ENCODE measurements at places on chromosomes 7 and 10. TPM values are rescaled to one million over a fixed set of nuclear protein-coding genes. Genes with fewer than 3 reads are reported as not detected.
A peak's percentile ranks its signal among the peaks of the same experiment; 100 is the strongest.

- no peak for DNase-seq
Measured at GRCh38 chr7:45584261-45585210, 10.4 kb downstream of the ADCY1 start.

DNA sequence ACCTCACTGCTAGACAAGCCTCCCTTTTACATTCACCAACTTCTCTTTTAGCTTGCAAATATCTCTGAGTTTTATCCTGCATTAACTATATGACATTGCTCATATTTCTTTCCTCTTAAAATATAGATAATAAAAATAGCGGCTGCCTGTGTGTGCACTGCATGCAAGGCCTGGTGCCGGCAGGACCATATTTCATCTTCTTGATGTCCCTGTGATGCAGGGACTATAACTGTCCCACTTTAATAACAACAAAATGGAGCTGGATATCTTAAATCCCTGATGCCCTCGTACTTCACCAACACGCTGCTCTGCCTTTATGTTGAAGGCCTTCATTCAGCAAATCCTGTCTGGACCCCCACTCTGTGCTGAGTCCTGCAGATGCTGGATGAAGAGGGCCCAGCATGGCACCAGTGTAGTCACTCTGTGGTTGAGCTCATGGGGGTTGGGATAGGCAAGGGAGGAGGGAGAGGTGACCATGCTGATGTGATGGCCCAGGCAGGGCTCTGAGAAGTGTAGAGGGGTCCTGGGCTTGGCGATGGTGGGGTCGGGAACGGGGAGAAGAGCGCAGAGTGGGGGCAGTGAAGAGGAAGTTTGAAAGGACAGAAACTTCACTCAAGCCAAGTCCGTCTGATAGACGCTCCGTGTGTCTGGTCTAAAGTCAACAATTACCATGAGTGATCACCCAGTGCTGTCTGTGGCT lies 40.4 kb downstream of the C10orf90 start:
- no peaks in the 10 kb centered on the region for H3K4me1 ChIP-seq
- H3K4me3 ChIP-seq, result no peak overlapping the region
- no peak for DNase-seq
- H3K27ac ChIP-seq, result no peak overlapping the region

- no peak overlapping the region for H3K4me3 ChIP-seq
- no peaks in the 10 kb centered on the region for H3K36me3 ChIP-seq
- H3K4me1 ChIP-seq, result no peaks in the 10 kb centered on the region
- no peaks in the 10 kb centered on the region for H3K27me3 ChIP-seq
- DNase-seq, result no peak
Measured at GRCh38 chr7:9149499-9150082, 716.2 kb downstream of the NXPH1 start.

- H3K36me3 ChIP-seq, result no peaks in the 10 kb centered on the region
- no peaks in the 10 kb centered on the region for H3K27me3 ChIP-seq
- H3K4me1 ChIP-seq, result no peaks in the 10 kb centered on the region
- DNase-seq, result no peak
- H3K4me3 ChIP-seq, result no peak overlapping the region
Measured at GRCh38 chr7:57179776-57180415, 47.7 kb upstream of the ZNF479 start.

Gene ACTL6B
- total RNA-seq, result not detected

GRCh38 chr7:44498230-44498954 lies 7.9 kb upstream of the NUDCD3 start:
- DNase-seq, result no peak
- H3K36me3 ChIP-seq, result no peaks in the 10 kb centered on the region
- H3K27ac ChIP-seq, result no peak overlapping the region

DNA sequence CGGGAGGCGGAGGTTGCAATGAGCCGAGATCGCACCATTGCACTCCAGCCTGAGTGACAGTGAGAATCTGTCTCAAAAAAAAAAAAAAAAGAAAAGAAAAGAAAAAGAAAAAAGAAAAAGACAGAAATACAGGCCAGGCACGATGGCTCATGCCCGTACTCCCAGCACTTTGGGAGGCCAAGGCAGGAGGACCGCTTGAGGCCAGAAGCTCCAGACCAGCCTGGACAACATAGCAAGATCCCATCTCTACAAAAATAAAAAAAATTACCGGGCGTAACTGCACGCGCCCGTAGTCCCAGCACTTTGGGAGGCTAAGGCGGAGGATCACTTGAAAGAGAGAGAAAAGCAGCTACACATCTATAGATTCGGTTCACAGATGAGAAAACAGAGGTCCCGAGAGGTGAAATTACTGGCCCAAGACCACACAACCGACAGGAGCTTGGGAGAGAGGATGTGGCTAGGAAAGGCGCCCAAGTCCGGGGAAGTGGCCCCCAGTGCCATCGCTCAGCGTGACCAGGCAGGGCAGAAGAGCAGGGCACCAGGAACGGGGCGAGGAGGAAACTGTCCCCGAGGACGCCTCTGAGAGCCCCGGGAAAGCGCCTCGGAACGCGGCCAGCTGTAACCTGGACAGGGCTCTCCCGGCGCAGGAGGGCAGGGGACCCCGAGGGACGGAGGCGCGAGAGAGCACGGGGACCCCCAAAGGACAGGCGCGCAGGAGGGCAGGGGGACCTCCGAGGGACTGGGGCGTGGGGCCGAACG lies 612 bp downstream of the SNX8 start:
- H3K4me3 ChIP-seq, result peak overlapping the region; percentile 81
- DNase-seq, result no peak
- H3K27me3 ChIP-seq, result no peaks in the 10 kb centered on the region
- peak overlapping the region; percentile 95 for H3K27ac ChIP-seq
- H3K36me3 ChIP-seq, result no peaks in the 10 kb centered on the region

GRCh38 chr7:111789870-111790269 lies 227.6 kb upstream of the IMMP2L start:
- H3K27ac ChIP-seq, result no peak overlapping the region
- no peaks in the 10 kb centered on the region for H3K36me3 ChIP-seq
- H3K4me1 ChIP-seq, result no peaks in the 10 kb centered on the region
- no peak overlapping the region for H3K4me3 ChIP-seq
- DNase-seq, result no peak

Gene CABCOCO1
- total RNA-seq, result not detected

DNA sequence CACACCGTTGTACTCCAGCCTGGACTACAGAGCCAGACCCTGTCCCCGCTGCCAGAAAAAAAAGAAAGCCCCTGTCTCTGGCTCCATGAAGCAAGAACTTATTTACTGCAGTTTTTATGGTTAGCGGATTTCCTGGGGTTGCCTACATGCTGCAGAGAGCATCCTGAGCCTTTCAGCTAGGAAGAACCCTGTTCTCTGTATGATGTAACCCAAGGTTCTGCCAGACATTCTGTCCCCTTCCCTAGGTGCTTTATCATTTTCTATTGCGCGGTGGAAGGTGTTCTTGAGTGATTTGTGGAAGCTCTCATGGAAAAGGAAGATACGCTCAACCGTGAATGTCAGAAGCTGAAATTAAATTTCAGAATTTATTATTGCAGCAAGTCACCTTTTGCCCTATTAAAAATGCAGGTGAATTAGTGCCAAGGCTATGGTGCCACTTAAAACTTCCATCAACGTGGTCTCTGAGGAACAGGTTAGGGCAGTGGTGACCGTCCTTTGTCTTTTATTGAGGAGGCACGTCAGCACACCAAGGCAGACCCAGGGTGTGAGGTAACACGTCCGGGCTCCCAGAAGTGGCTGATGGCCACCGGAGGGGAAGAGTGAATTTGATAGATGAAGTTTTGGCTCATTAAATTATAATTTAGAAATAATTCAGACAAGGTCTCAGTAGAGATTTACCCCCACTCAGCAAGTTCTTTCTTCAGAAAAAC lies 273.1 kb downstream of the PHTF2 start:
- H3K27ac ChIP-seq, result no peak overlapping the region
- no peak overlapping the region for H3K4me3 ChIP-seq
- DNase-seq, result no peak
- H3K27me3 ChIP-seq, result no peaks in the 10 kb centered on the region

Gene OGA
- 442 TPM for total RNA-seq

Gene BAMBI
- 0.22 TPM for total RNA-seq

DNA sequence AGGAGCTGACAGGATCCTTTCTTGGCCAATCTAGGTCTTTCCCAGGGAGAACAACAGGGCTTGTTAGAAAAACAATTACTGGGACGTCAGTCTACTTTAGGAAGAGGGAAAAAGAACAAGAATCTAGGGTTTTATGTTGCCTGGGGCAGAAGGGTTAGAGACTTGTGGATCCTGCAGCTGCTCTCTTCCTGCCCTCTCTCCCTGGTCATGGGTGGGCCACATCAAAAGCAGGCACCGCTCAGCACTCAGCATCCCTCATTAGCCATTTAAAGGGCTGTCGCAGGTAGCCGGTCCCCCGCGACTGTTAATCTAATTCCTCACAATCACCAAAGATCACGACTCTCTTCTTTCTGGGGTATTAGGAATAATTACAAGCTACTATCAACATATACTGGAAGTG lies 631.9 kb downstream of the CALN1 start:
- H3K27me3 ChIP-seq, result no peaks in the 10 kb centered on the region
- no peak overlapping the region for H3K4me3 ChIP-seq
- no peaks in the 10 kb centered on the region for H3K4me1 ChIP-seq
- DNase-seq, result no peak

GRCh38 chr7:22867003-22867402 lies 44.4 kb upstream of the TOMM7 start:
- no peaks in the 10 kb centered on the region for H3K36me3 ChIP-seq
- H3K4me1 ChIP-seq, result peaks cover 16% of the 10 kb centered on the region
- DNase-seq, result no peak
- H3K27me3 ChIP-seq, result no peaks in the 10 kb centered on the region

GRCh38 chr7:34133356-34133982 lies 228.1 kb downstream of the BMPER start:
- no peaks in the 10 kb centered on the region for H3K4me1 ChIP-seq
- no peak for DNase-seq
- no peak overlapping the region for H3K4me3 ChIP-seq
- no peak overlapping the region for H3K27ac ChIP-seq
- H3K27me3 ChIP-seq, result no peaks in the 10 kb centered on the region
- H3K36me3 ChIP-seq, result no peaks in the 10 kb centered on the region

DNA sequence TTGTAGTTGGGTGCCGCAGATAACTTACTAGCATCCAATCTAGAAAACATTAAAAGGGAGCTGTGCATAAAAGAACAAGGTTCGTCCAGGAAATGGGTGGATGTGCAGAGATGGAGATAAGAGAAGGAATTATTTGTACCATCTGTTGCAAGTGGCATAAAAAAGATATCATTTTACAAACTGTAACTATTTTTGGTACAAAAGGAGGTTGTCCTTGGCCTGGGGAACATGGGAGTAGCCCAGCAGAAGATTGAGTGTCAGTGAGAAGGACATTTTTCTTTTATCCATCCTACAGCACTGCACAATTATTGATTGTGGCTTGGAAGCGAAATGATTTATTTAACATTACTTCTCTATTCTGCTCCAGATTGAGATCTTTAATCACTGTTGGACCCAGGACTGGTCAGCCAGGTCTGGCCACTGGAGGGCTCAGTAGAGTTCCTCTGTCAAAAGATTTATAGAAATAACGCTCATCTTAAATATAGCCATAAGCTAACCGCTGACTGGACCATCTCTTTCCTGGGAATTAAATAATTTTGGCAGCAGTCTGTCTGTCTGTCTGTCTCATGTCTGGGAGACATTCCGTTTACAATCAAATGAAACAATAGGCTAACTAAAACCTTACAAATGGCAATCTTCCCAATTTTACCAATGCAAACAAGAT lies 254.1 kb downstream of the KIAA1217 start:
- no peak for DNase-seq
- no peaks in the 10 kb centered on the region for H3K36me3 ChIP-seq
- H3K4me3 ChIP-seq, result no peak overlapping the region

Gene MARVELD1
- 0.54 TPM for total RNA-seq

DNA sequence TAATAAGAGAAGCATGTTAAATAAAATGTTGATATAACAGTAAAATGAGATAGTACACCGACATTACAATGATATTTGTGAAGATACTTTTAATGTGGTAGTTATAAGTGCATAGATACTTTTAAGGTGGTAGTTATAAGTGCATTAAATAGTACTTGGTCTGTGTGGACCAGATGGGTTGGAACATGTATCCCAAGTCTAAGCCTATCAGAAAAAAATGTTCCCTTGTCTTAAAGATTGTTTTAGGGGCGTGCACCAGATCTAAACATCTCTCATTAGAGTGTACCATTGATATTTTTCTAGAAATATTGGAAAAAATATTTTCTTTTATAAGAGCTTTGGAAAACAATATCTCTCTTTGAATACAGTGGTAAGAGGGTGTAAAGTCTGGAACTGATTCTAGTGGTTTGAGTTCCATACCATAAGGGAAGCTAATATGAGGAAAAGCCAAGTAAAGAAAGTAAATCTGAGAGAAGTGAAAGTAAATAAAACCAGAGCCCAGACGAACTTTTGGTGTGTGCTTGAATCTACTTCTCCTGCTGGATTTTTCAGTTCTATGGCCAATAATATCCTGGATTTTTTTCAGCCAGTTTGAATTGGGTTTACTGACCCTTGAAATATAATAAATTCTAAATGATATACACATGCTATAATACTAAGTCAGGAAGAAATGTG lies 175.3 kb downstream of the MBL2 start:
- H3K27me3 ChIP-seq, result no peaks in the 10 kb centered on the region
- no peak for DNase-seq
- H3K27ac ChIP-seq, result no peak overlapping the region
- no peak overlapping the region for H3K4me3 ChIP-seq

GRCh38 chr7:37211097-37211880 lies 237.4 kb downstream of the ELMO1 start:
- H3K36me3 ChIP-seq, result peaks cover 59% of the 10 kb centered on the region
- no peaks in the 10 kb centered on the region for H3K27me3 ChIP-seq
- peaks cover 7% of the 10 kb centered on the region for H3K4me1 ChIP-seq
- no peak overlapping the region for H3K27ac ChIP-seq
- no peak for DNase-seq

Gene TMEM225B
- total RNA-seq, result 1.6 TPM

- peak; percentile 72 for DNase-seq
- no peak overlapping the region for H3K27ac ChIP-seq
- H3K27me3 ChIP-seq, result no peaks in the 10 kb centered on the region
- H3K4me3 ChIP-seq, result no peak overlapping the region
- H3K4me1 ChIP-seq, result peaks cover 20% of the 10 kb centered on the region
- no peaks in the 10 kb centered on the region for H3K36me3 ChIP-seq
Measured at GRCh38 chr10:70513848-70514309, 35.3 kb downstream of the PALD1 start.

GRCh38 chr7:133197972-133198544 lies 54.8 kb upstream of the EXOC4 start:
- no peak for DNase-seq
- H3K27me3 ChIP-seq, result no peaks in the 10 kb centered on the region
- no peaks in the 10 kb centered on the region for H3K4me1 ChIP-seq
- no peak overlapping the region for H3K4me3 ChIP-seq
- no peaks in the 10 kb centered on the region for H3K36me3 ChIP-seq
- no peak overlapping the region for H3K27ac ChIP-seq

GRCh38 chr7:153832160-153832559 lies 220.0 kb upstream of the DPP6 start:
- H3K4me3 ChIP-seq, result no peak overlapping the region
- no peaks in the 10 kb centered on the region for H3K27me3 ChIP-seq
- no peaks in the 10 kb centered on the region for H3K4me1 ChIP-seq
- H3K36me3 ChIP-seq, result no peaks in the 10 kb centered on the region

Gene PCLO
- 0.32 TPM for total RNA-seq

- H3K36me3 ChIP-seq, result no peaks in the 10 kb centered on the region
- peak; percentile 62 for DNase-seq
- H3K27me3 ChIP-seq, result peaks cover 5% of the 10 kb centered on the region
- H3K27ac ChIP-seq, result no peak within 1 kb of the TSS
Measured at GRCh38 chr10:69451209-69451783, at the start of gene TSPAN15. TSPAN15 (plus strand) TSS chr10:69451465; CDS start chr10:69451595, 130 bp downstream.

Gene TMEM213
- not detected for total RNA-seq

GRCh38 chr10:48501787-48502771 lies 102.8 kb downstream of the ARHGAP22 start:
- no peaks in the 10 kb centered on the region for H3K36me3 ChIP-seq
- H3K4me1 ChIP-seq, result no peaks in the 10 kb centered on the region
- H3K4me3 ChIP-seq, result no peak overlapping the region
- DNase-seq, result no peak

Measured in B cell (primary cell).